ENCODE measurements at places on chromosomes 3 and 15.
A peak's percentile ranks its signal among the peaks of the same experiment; 100 is the strongest.

DNA sequence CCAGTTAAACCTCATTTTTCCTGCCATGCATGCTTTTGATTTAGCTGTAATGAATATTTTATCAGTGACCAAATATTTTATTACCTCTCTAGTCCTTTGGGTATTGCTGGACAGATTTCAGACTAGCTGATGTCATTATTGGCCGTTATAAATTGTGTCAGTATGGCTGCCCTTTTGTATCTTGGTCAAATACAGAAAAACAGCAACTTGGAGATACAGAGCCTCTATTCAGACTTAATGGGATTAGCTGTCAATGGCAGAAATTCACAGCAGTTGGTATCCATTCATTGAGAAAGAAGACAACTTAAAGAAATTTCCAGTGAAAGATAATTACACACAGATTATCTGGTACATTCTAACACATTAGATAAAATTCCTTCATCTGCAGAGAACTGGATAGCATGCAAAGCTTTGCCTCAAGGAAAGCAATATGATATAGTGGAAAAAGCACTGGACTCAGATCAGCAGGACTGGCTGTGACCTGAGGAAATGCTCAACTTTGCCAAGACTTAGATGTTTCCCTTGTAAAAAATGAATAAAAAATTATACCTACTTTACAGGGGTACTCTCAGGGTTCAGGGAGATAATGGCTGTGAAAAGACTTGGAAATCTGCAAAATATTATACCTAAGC lies 20.8 kb downstream of the COL6A6 start:
- no peak for DNase-seq

GRCh38 chr3:152549263-152549662 lies 280.5 kb downstream of the MBNL1 start:
- DNase-seq = no peak

- DNase-seq = no peak
These were observed 26.9 kb upstream of the PYDC2 start for GRCh38 chr3:191434024-191434423.

GRCh38 chr3:98901119-98901391 lies 440 bp downstream of the DCBLD2 start:
- DNase-seq = peak; percentile 67

DNA sequence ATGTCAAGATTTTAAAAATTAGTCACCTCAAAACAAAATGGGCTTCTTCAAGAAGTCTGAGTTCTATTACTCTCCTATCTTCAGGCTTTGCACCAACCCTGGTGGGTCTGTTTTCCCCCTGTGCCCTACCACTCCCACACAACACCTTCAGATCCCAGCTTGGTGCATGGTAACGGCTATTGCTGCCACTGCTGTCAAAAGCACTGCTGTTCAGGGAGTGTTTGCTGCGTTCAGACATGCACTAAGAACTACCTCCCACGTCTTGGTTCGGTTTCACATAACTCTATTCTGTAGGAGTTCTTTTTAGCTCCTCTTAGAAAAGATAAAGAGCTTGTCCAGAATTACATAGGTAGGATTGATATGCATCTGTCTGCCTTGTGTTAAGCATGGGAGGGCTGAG lies 799.2 kb downstream of the NR2F2 start:
- no peak for DNase-seq

DNA sequence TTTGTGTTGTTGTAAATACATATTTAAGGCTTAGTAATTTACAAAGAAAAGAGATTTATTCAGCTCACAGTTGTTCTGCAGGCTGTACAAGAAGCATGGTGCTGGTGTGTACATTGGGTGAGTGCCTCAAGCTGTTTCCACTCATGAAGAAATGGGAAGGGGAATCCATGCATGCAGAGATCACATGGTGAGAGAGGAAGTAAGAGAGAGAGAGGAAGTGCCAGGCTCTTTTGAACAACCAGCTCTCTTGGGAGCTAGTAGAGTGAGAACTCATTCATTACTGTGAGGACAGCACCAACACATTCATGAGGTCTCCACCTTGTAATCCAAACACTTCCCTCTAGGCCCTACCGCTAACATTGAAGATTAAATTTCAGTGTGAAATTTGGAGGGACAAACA lies 909.2 kb downstream of the NSUN3 start:
- no peak for DNase-seq

All from MG63 (cell line).